Retinal pigment epithelial cell (primary cell): ENCODE measurements at places on chromosomes 12 and 14.
A peak's percentile ranks its signal among the peaks of the same experiment; 100 is the strongest.

DNA sequence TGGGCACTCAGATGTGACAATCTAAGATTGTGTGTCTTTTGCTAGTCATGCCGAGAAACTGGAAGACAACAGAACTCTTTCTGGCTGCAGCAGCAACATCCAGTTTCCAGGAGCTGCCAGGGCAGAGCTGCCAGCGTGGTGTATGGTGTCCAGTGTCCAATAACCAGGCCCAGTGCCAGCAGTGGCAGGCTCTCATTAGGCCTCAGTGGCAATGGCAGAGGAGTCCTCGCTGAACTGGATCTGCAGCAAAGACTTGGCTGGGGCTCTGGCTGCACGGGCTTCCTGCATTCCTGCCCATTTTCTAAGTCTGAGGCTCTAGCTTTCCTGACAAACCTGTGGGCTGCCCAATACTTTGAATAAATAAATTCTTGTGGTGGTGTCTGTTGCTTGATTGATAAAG, 26.2 kb upstream of the PPM1A start:
- DNase-seq = no peak

GRCh38 chr12:27549801-27550652, 26.0 kb downstream of the PPFIBP1 start:
- peak; percentile 94 for DNase-seq

GRCh38 chr14:94122438-94122837, 7.0 kb downstream of the IFI27L2 start:
- no peak for DNase-seq

DNA sequence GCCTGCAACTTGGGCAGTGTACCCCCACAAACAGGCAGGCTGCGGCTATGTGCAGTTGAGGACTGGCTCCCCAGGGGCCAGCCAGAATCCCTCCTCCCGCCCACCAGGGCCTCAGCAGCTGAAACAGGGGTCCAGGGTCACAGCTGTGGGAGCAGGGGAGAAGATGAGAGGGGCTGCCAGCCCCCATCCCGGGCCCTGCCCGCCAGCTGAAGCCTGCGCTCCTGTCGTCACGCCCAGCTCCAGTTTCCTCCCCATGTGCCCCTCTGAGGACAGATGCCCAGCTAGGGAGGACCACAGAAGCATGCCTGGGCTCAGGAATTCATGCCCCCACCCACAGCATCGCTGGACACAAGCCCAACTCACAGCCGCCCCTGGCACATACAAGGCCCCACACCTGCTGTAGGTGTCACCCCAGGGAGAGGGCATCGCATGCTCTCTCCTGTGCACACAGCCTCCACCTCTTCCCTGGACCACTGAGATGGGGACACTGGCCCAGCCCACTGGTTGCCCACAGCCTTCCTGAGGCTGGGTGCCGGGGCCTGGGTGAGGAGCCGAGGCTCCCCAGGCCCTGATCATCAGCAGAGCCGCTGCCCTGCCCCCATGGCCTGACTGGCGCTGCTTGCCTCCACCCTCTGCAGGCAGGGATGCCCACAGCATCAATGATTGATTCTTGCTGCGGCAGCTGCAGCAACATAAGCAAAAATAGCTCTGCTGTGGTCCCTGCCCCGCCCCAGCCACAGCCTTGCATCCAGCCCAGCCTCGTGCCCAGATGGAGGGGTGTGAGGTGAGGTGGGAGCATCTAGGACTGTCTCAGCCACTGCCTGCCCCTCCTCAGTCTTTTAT, 3.7 kb upstream of the CLBA1 start:
- no peak for DNase-seq

DNA sequence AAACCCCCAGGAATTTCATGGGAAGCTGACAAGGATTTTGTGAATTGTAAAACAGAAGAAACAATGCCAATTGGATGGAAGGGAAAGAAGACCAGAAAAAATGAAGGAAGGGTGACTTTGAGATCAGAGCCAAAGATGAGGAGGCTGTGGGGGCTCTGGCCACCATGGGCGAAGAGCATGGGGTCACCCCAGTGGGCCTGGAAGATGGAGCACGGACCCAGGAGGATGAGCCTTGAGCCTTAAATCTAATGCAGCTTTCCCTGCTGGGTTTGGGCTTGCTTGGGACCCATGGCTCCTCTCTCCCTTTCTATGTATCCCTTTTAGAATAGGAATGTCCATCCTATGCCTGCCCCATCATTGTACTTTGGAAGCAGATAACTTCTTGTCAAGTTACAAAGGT, 322.2 kb downstream of the TMEM121 start:
- DNase-seq = no peak

DNA sequence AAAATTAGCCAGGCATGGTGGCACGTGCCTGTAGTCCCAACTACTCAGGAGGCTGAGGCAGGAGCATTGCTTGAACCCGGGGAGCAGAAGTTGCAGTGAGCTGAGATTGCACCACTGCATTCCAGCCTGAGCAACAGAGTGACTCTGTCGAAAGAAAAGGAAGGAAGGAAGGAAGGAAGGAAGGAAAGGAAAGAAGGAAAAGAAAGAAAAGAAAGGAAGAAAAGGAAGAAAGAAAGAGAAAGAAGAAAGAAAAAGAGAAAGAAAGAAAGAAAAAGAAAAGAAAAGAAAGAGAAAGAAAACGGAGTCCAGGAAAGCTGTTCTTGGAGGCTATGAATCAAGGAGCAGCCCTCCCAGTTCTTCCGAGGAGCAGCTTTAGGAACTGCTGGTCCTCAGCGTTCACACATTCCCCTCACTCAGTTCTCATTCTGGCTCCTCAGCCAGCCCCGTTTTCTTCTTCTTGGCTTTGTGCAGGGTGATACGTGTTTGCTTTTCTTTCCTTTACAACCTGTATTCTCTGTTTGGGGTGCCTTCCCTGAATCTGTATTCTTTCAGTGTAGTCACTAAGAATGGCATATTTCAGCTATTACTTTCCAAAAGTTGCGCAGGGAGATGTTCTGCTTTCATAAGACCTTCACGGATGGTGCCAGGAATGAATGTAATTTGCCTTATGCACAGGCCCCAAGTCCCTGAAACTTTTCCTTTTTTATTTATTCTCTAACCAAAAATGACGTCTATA, 12.2 kb downstream of the FBXL14 start:
- no peak for DNase-seq

GRCh38 chr14:96052541-96053247, 13.5 kb downstream of the C14orf132 start:
- no peak for DNase-seq

DNA sequence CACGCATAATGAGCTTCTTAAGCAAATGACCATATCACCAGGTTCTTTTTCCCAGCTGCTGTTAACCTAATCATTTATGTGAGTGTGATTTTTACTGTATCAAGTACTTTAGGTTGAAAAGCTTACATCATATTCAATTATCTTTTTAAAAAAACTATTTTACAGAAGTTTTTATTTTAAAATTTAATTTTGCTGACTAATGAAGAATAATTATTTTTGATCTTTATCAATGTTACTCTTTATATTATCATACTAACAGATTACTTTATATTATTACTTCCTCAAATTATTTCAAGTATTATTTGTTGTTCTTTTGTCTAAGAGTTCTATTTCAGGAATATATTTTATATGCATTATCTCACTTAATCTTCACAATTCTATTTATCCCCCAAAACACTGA, 236.3 kb downstream of the CPNE8 start:
- no peak for DNase-seq

GRCh38 chr12:32819424-32819823, 63.7 kb upstream of the YARS2 start:
- no peak for DNase-seq

GRCh38 chr12:127538316-127538715, 728.7 kb upstream of the TMEM132C start:
- no peak for DNase-seq

DNA sequence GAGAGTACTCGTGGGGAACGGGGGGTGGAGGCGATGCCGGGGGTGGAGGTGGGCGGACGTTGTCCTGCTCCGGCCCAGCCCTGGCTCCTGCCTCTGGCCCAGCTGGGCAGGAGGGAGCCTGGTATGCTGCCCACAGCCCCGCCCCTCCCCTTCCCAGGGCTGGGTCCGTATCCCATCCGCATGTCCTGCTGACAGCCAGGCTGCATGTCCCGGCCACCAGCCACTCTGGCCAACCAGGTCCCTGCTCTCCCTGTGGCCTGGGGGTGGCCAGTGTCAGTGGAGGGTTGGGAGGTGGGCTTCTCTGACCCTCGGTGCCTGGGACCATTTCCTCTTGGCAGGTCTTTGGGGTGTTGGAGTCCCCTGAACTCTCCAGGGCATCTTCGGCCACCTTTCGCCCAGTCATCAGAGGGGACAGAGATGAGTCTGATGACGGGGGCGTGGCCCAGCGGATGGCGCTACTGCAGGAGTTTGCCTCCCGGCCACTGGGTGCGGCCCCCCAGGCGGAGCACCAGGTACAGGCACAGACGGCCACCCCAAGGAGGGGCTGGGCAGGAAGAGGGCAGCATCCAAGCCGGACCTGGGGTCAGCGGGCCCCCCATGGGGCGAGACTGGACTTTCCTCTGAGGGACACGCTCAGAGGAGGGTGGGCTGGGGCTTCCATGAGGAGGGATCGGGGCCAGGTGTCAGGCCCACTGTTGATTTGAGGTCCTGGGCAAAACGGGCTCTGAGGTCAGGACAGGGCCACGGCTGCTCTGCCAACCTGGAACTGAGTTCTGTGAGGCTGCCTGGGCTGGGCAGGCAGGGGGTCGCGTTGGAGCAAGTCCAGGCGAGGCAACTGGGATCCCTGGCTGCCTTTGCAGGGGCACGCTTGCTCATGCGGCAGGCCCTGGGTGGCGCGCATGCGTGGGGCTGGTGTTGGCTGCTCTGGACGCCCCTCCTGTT, 20.2 kb downstream of the CEP170B start:
- no peak for DNase-seq

DNA sequence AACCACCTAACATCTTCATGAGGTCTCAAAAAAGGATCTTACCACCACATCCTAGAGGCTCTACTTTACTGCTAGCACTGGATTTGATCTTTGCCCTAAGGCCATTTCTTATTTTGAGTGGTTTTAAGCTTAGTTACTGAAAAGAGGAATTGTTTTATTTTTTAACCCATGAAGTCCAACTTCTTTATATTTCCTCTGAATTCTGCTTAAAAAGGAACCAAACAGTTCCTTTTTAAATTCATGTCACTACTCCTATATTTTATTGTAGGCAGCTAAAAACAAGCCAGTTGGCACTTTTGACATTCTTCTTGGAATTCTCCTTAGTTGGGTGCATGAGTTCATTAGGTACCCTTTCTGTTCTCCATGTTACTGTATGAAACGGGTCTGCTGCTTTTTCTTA, 76.4 kb downstream of the FGD4 start:
- DNase-seq = no peak

GRCh38 chr12:54388237-54389133, 4.0 kb upstream of the ZNF385A start:
- DNase-seq = no peak

GRCh38 chr12:57533108-57533507, 10.5 kb downstream of the MBD6 start:
- no peak for DNase-seq
